ENCODE measurements at places on chromosomes 1 and 21. TPM values are rescaled to one million over a fixed set of nuclear protein-coding genes. Genes with fewer than 3 reads are reported as not detected.

The KRTAP19-1 gene
- total RNA-seq, result not detected

The DCLRE1B gene
- 2.9 TPM for total RNA-seq

The SAMSN1 gene
- total RNA-seq, result not detected

The AMY2A gene
- total RNA-seq, result not detected

The SYCP1 gene
- total RNA-seq, result not detected

The KRTAP11-1 gene
- total RNA-seq, result not detected

The LENEP gene
- not detected for total RNA-seq

The OLFML2B gene
- 2.0 TPM for total RNA-seq

Measured in myometrial cell (primary cell).